Neural progenitor cell (in vitro differentiated cells): ENCODE measurements at places on chromosomes 6 and 20. TPM values are rescaled to one million over a fixed set of nuclear protein-coding genes. Genes with fewer than 3 reads are reported as not detected.
A peak's percentile ranks its signal among the peaks of the same experiment; 100 is the strongest.

DNA sequence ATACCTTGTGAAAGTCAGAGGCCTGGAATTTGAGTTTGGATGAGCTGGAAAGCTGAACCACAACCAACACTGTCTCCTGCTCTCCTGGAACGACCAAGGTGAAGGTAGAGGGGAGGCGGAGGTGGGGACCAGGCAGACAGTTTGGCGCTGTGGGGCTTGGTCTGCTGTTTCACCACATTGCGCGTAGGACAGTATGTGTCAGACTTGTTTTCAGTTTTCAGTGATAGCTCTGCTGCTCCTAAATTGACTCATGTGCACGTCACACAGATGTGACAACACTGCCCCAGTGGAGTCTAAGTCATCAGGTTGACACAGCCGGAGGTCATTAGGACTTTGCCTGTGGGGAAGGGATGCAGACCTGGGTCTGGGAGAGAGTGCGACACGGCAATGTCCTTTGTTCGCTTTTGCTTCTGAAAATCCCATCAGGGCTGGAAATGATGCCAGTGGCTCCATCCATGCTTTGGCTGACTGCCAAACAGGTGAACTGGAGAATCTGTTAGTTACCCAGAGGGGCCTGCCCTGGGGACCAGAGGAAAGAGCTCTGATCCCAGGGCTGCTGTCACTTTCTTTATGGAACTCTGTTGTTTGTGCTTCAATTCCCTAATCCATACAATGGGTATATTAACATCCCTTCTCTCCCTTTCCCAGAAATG is 255.5 kb downstream of the CDC5L start:
- H3K4me3 ChIP-seq, result no peak overlapping the region
- DNase-seq, result no peak
- H3K27ac ChIP-seq, result no peak overlapping the region
- H3K36me3 ChIP-seq, result no peaks in the 10 kb centered on the region
- H3K27me3 ChIP-seq, result no peaks in the 10 kb centered on the region
- no peaks in the 10 kb centered on the region for H3K4me1 ChIP-seq

GRCh38 chr6:64037427-64037826 is 401.8 kb downstream of the PHF3 start:
- no peaks in the 10 kb centered on the region for H3K36me3 ChIP-seq
- DNase-seq, result no peak
- H3K27ac ChIP-seq, result no peak overlapping the region
- no peaks in the 10 kb centered on the region for H3K27me3 ChIP-seq

GRCh38 chr6:126052485-126052884 is 66.1 kb downstream of the TRMT11 start:
- no peak for DNase-seq
- no peaks in the 10 kb centered on the region for H3K36me3 ChIP-seq
- H3K27ac ChIP-seq, result no peak overlapping the region
- H3K4me1 ChIP-seq, result no peaks in the 10 kb centered on the region
- H3K27me3 ChIP-seq, result no peaks in the 10 kb centered on the region

DNA sequence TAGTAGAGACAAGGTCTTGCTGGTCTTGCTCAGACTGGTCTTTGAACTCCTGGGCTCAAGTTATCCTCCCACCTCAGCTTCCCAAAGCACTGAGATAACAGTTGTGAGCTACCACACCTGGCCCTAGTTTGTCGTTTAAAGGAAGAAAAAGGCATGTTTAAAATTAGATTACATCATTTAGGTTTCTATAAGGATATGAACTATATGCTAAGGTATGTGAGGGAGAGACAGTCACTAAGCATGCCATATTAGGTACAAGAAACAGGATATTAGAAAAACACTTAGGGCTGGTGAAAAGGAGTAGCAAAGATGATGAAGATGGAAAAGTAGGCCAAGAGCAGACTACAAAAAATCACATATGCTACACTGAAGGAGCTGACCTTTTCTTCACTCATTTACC is 106.4 kb downstream of the ASCC3 start:
- DNase-seq, result no peak
- H3K27ac ChIP-seq, result no peak overlapping the region
- H3K4me3 ChIP-seq, result no peak overlapping the region

DNA sequence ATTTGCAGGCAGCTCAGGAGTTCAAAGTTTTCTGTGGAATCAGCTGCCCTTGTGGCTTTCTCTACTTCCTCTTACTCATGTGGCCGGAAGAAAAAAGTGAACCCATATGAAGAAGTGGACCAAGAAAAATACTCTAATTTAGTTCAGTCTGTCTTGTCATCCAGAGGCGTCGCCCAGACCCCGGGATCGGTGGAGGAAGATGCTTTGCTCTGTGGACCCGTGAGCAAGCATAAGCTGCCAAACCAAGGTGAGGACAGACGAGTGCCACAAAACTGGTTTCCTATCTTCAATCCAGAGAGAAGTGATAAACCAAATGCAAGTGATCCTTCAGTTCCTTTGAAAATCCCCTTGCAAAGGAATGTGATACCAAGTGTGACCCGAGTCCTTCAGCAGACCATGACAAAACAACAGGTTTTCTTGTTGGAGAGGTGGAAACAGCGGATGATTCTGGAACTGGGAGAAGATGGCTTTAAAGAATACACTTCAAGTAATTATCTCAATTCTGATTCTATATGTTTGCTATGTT is 1.1 kb downstream of the MGME1 start:
- no peaks in the 10 kb centered on the region for H3K27me3 ChIP-seq
- H3K36me3 ChIP-seq, result peaks cover 3% of the 10 kb centered on the region
- H3K4me3 ChIP-seq, result peak overlapping the region; percentile 88
- peak; percentile 23 for DNase-seq

DNA sequence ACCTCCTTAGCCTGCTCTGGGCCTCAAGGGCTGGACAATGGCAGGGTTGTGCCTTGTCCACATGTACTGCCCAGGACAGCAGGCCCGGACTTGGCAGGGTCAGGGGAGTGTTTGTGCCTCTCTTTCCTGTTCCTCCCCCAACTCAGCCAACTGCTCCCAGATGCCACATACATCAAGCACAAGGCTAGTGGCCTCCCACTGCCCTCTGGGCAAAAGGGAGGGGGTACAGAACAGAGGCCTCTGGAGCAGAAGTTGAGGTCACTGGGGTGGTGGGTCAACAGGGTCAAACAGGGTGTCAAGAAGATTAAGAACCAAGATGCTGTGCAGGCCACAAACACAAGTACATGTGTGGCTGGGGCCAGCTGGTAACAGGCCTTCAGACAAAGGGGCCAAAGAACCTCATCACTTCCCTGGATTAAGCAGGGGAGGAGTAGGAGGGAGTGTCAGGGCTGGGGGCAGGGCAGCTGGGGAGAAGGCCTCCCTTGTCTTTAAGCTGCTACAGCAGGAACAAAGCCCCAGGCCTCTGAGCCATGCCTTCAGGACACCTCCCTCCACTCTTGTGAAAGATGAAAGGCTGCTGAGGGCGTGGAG is 36.0 kb downstream of the KCNK5 start:
- H3K27me3 ChIP-seq, result no peaks in the 10 kb centered on the region
- no peak overlapping the region for H3K27ac ChIP-seq
- peak; percentile 76 for DNase-seq
- H3K36me3 ChIP-seq, result no peaks in the 10 kb centered on the region
- H3K4me1 ChIP-seq, result peaks cover 18% of the 10 kb centered on the region

- peak; percentile 2 for DNase-seq
- no peaks in the 10 kb centered on the region for H3K27me3 ChIP-seq
- H3K4me3 ChIP-seq, result no peak overlapping the region
- no peaks in the 10 kb centered on the region for H3K4me1 ChIP-seq
Observed at GRCh38 chr6:118511930-118512715, 36.0 kb upstream of the PLN start.

DNA sequence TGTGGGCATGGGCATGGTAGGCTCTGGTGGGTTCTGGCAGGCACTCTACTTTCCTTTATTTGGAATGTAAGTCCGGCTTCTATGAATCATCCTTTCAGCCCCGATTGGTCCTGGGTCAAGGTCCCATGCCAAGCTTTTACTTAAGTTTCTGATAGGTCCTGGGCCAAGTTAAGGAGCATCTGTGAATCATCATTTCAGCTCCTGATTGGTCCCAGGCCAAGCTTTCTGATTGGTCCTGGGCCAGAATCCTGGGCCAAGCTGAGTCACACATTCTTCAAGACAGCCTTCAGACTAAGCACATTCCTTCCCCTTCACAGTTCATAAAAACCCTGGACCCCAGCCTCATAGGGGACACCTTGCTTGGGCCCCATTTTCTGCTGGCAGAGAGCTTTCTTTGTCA is 231.0 kb upstream of the EYS start:
- DNase-seq, result no peak
- H3K27me3 ChIP-seq, result no peaks in the 10 kb centered on the region
- no peak overlapping the region for H3K27ac ChIP-seq

The MCCD1 gene
- total RNA-seq, result not detected in 2 replicates

GRCh38 chr6:37643851-37644672 is 53.6 kb downstream of the MDGA1 start:
- no peaks in the 10 kb centered on the region for H3K4me1 ChIP-seq
- no peak for DNase-seq
- H3K27me3 ChIP-seq, result peaks cover 25% of the 10 kb centered on the region
- H3K4me3 ChIP-seq, result no peak overlapping the region
- H3K36me3 ChIP-seq, result no peaks in the 10 kb centered on the region

GRCh38 chr6:122472022-122472340 is 374 bp upstream of the SERINC1 start:
- DNase-seq, result no peak
- H3K4me3 ChIP-seq, result peak overlapping the region; percentile 88
- peaks cover 8% of the 10 kb centered on the region for H3K4me1 ChIP-seq
- no peaks in the 10 kb centered on the region for H3K36me3 ChIP-seq
- H3K27me3 ChIP-seq, result no peaks in the 10 kb centered on the region

- peak overlapping the region; percentile 38 for H3K4me3 ChIP-seq
- no peak overlapping the region for H3K27ac ChIP-seq
- DNase-seq, result peak; percentile 94
- H3K27me3 ChIP-seq, result peaks cover 100% of the 10 kb centered on the region
- H3K36me3 ChIP-seq, result no peaks in the 10 kb centered on the region
Observed at GRCh38 chr20:21702553-21703470, 2.7 kb upstream of the PAX1 start.

The HDGFL1 gene
- total RNA-seq, result not detected in 2 replicates

GRCh38 chr6:47168180-47168579 is 126.0 kb upstream of the ADGRF1 start:
- H3K4me1 ChIP-seq, result no peaks in the 10 kb centered on the region
- no peaks in the 10 kb centered on the region for H3K36me3 ChIP-seq
- no peak overlapping the region for H3K4me3 ChIP-seq
- no peaks in the 10 kb centered on the region for H3K27me3 ChIP-seq

DNA sequence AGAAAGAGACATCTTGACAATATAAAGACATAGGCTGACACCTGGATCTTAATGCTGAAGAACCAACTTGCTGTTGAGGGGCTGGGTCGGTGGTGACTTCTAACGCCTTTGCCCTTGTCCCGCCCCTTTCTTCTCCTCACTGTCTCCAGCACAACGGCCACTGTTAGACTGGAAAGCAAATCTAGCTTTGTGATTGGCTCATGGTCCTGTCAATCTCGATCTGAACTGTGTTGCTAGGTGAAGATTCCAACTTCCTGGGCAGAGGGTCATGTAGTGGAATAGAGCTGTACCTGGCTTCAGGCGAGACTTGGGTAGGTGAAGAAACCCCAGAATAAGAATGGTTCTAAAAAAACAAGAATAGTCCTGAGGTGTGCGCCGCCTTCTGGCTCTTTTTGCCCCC is at the start of gene PGK2:
Gene PGK2, minus strand, starts transcription at position 110 of the 400 bp plus-strand sequence. Its CDS starts 98 bp downstream, at position 12.
- no peak within 1 kb of the TSS for H3K27ac ChIP-seq
- no peaks in the 10 kb centered on the region for H3K4me1 ChIP-seq

The CAP2 gene
- total RNA-seq, result 18.4 and 27.4 TPM in 2 replicates

The HLA-DPA1 gene
- 1.5 and 2.8 TPM in 2 replicates for total RNA-seq

DNA sequence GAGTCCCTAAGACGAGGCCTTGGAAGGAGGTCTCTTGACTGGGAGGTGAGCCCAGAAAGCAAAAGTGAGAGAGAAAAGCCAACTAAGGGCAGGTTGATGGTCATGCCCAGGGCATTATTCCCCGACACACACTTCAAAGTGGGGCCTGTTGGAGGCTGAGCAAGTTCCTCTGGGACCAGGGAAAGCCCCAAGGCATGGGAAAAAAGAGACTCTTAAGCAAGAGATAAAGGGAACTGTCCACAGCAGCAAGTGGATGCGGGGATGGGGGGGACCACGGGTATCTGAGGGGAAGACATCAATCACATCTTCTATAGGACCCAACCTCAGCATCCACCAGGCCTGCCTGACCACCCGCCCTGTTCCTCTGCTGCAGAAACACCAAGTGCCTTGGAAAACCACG is 119.9 kb upstream of the MAFB start:
- H3K27me3 ChIP-seq, result no peaks in the 10 kb centered on the region
- H3K36me3 ChIP-seq, result no peaks in the 10 kb centered on the region
- H3K27ac ChIP-seq, result no peak overlapping the region
- H3K4me3 ChIP-seq, result no peak overlapping the region

- no peak for DNase-seq
- H3K36me3 ChIP-seq, result no peaks in the 10 kb centered on the region
- no peaks in the 10 kb centered on the region for H3K27me3 ChIP-seq
- no peaks in the 10 kb centered on the region for H3K4me1 ChIP-seq
Observed at GRCh38 chr6:138719744-138720143, 53.8 kb upstream of the CCDC28A start.

The HLA-DQA1 gene
- not detected in 2 replicates for total RNA-seq

DNA sequence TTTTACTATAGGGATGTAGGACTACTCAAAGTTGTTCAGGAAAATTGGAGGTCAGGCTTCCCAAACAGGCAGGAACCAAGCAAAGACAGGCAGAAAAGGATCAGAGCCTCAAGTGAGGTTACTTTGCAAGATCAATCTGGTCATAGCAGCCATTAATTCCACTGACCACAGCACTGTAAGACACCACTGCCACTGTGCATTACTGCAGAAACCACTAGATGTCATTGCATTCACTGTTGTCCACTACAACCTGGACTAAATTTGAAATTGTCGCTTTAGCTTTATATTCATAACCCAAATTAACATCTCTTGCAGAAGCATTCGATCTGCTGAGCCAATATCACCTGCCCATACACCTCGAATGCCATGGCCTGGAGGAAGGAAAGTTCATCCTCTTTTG is 126.9 kb upstream of the UFL1 start:
- H3K36me3 ChIP-seq, result no peaks in the 10 kb centered on the region
- peak; percentile 29 for DNase-seq
- no peaks in the 10 kb centered on the region for H3K27me3 ChIP-seq
- H3K27ac ChIP-seq, result no peak overlapping the region

- no peak overlapping the region for H3K27ac ChIP-seq
- H3K4me1 ChIP-seq, result no peaks in the 10 kb centered on the region
- DNase-seq, result no peak
- no peaks in the 10 kb centered on the region for H3K36me3 ChIP-seq
- no peaks in the 10 kb centered on the region for H3K27me3 ChIP-seq
Observed at GRCh38 chr6:71345476-71346333, 57.1 kb downstream of the OGFRL1 start.

DNA sequence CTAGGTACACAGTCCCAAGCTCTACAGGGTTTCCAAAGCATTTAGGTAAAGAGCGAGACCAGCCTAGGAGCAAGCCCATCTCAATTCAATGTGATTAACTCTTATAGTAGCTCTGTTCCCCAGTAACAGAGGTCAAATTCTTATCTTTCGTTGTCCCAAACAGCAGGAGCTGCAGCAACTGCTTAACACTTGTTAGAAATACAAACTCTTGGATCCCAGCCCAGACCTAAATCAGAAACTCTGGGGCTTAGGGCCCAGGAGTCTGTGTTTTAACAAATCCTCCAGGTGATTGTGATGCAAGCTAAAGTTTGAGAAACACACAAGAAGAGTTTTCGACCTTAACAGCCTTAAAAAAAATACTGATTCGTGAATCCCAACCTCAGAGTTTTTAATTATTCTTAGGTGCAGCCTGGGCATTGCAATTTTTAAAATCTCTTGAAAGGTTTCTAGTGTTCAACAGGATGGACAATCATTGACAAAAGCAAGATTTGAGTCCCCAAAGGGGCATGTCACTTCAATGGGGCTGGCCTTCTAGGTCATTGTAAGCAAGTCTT is 127.4 kb upstream of the HCRTR2 start:
- no peak for DNase-seq
- no peaks in the 10 kb centered on the region for H3K27me3 ChIP-seq
